ENCODE measurements at places on chromosomes 2 and 18.

DNA sequence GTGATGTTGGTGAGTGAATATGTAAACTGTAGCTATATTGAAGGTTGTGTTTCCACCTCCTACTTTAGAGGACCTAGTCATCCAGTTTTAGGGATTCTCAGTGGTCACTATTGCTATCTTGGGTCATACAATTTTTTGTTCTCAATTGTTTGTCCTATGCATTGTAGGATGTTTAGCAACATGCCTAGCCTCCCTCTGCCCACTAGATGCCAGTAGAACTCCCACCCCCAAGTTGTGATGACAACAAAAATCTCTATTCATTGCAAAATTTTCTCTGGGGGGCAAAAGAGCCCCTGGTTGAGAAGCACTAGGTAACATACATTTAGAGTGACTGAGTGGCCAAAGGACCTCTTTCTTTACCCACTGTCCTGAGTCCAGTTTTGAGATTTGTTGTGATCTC is 87.3 kb downstream of the LRRTM4 start:
- DNase-seq: no peak

- no peak for DNase-seq
Observed at GRCh38 chr2:8121022-8121825, 560.6 kb upstream of the ID2 start.

DNA sequence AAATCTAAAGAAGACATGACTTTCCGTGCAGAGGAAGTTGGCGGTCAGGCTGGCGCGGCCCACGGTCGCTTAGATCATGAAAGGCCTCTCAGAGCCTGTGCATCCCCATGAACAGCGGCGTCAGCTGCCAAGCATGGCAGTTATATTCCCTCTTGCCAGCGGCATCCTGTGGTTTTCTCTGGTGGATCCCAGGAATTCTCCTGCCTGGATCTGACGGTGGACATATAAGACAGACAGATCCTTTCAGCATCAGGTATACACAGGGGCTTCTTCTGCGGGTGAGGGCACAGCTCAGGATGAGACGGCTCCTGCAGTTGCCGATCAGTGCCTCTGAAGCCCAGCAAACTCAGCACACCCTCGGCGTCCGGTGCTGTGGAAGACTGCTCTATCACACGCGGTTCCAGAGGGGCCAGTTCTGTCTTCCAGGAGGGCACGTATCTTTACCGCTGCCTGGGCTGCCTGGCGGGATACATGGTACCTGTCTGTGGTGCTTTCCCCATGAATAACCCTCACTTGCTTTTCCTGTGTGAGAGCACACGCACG is 157.8 kb downstream of the LDLRAD4 start:
- peak; percentile 66 for DNase-seq

DNA sequence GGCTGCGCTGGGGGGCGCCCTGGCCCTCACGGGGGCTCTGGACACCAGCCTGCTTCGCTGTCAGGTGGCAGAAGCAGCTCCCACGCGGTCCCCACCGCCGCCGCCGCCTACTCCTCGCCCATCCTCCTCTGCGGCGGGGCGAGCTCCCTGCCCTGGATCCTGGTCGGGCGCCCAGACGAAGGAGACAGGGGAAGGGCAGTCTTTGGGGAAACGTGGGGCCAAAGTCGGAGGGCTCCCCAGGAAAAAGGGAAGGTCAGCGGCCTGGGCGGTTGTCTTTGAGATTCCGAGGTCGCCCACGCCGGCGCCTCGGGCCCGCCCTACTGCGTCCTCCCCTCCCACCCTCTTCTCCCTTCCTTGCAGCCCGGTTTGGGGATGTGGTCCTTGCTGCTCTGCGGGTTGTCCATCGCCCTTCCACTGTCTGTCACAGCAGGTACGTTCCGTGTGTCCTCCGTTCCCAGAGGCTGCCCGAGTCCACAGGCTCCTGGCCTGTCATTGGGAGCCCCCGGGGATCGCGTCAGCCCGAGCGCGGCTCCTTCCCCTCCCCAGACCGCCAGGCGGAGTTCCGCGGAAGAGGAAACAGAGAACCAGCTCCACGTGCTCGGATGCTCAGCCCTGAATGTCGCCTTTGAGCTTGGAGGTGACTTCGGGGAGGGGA is 800 bp downstream of the IL1RL2 start:
- peak; percentile 62 for DNase-seq

- DNase-seq: peak; percentile 68
Observed at GRCh38 chr2:25286025-25286400, 55.7 kb downstream of the DNMT3A start.

- DNase-seq: no peak
Observed at GRCh38 chr2:101296371-101296770, 12.1 kb downstream of the RNF149 start.

GRCh38 chr2:108124736-108125495 is 114.9 kb upstream of the SULT1C3 start:
- no peak for DNase-seq

- no peak for DNase-seq
Observed at GRCh38 chr2:114040826-114041225, 150.9 kb downstream of the ACTR3 start.

DNA sequence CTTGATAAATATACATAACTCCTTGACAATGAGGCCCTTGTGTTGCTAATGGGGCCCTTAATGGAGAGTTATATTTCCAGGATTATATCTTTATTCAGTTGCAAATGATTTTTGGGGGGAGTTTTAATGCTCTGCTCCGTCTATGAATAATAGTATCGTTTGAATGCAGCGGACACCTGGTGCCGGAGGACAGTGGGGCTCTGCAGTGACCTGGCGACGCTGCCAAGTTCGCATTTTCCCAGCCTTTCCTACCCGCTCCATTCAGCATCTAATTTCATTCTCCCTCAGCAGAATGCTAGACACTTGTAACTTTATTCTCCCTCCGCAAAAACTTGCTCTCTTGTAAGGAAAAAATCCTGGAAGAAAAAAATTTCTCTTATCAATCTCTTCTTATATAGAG is 257.6 kb upstream of the SALL3 start:
- DNase-seq: no peak

DNA sequence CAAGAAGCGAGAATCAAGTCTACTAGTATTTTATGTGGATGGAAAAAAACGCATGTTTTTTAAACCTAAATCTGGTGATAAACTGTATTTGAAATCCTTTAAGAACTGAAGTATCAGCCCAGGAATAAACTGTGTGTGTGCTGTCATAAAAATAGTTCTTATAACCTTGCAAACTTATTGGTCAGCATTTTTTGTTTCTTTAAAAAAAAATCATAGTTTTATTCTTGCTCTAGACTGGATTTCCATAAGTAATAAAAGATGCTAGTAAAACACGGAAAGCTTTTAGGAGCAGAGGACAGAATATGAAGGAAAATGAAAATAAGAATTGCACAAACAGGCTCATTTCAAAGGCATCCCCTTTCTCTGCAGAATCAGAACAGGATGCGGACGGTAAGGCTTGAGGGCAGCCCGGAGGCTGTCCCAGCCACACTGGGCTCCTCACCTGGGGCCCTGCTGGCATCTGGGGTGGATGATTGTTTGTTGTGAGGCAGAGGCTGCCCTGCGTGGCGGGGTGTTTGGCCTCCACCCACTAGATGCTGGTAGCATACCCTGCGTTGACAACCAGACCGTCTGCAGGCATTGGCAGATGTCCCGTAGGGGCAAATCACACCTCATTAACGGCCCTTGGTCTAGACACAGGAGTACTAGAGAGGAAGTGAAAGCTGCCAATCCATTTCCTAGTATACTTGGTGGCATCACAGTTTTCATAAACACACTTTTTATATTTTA is 52.5 kb downstream of the MBP start:
- no peak for DNase-seq

- DNase-seq: no peak
Observed at GRCh38 chr2:39933196-39933595, 154.1 kb upstream of the THUMPD2 start.

GRCh38 chr2:29485631-29486030 is 370.4 kb downstream of the CLIP4 start:
- no peak for DNase-seq

DNA sequence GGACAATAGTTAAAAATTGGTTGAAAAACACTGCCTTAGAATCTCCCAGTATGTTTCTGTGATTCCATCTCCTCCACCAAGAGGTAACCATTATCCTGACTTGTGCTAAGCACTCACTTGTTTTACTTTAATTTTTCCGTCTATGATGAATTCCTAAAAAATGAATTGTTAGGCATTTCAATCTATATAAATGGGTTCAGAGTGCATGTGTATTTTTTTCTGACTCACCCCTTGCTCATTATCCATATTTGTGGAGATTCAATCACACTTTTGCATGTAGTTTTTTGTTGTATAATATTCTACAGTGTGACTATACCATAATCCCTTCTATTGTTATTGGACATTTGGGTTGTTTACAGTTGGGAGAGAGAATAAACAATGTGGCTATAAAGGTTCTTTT is 1.3 kb downstream of the NDUFB3 start:
- no peak for DNase-seq
